ENCODE measurements at places on chromosomes 13 and 19.

GRCh38 chr19:35141837-35142605, 1.0 kb upstream of the FXYD7 start:
- DNase-seq: no peak

DNA sequence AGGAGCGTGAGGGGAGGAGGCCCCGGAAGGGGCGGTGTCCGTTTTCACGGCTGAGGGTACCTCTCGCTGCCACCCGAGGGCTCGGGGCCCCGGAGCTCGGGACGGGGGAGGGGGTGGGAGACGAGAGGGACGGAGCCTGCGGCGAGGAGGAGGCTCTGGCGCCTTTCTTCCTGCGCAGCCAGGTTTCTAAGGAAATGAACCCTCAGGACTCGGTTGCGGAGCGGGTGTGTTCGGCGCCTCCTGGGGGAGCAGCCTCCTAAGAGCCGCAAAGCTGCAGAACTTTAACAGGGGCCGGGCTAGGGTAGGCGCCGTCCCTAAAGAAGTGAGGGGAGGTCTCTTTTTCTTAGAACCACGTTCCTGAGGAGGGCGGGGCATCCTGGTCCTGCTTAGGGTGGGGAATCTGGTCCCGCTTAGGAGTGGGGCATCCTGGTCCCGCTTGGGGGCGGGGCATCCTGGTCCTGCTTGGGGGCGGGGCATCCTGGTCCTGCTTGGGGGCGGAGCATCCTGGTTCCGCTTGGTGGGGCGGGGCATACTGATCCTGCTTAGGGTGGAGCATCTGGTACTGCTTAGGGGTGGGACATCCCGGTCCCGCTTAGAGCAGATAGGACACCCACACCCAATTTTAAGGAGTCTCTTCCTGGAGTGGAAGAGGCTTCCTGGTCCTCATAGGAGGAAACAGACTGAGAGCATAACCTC, 6.2 kb downstream of the SYT5 start:
- DNase-seq: no peak

DNA sequence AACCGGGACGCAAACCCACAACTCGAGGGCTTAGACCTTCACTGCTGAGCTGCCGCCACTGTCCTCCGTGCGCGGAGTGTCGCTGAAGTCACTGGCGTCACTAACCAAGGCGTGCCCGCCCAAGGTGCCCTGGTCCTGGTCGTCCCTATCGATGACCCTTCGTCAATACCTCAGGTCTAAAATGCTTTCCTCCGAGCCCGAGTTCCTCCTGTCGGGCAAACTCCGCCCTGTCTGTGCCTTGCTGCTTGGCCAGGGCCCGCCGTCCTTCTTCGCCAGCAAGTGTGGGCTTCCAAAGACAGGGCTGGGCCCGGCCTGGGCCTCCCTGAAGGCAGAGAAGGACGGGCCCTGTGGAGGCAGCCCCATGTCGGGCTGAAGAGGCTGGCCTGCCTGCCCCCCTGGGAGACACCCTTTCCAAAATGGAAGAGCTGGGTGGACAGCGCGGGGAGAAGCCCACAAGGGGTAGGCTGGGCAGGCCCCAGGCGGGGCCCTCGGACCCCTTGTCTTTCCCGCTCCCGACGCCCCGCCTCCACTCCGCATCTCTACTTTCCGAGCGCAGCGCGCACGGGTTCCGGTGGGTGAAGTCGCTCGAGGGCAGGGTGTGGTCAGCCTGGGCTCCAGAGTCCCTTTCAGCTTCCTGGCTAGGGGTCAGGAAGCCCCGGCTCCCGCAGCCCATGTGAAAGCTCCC, 13.4 kb downstream of the RB1 start:
- no peak for DNase-seq

DNA sequence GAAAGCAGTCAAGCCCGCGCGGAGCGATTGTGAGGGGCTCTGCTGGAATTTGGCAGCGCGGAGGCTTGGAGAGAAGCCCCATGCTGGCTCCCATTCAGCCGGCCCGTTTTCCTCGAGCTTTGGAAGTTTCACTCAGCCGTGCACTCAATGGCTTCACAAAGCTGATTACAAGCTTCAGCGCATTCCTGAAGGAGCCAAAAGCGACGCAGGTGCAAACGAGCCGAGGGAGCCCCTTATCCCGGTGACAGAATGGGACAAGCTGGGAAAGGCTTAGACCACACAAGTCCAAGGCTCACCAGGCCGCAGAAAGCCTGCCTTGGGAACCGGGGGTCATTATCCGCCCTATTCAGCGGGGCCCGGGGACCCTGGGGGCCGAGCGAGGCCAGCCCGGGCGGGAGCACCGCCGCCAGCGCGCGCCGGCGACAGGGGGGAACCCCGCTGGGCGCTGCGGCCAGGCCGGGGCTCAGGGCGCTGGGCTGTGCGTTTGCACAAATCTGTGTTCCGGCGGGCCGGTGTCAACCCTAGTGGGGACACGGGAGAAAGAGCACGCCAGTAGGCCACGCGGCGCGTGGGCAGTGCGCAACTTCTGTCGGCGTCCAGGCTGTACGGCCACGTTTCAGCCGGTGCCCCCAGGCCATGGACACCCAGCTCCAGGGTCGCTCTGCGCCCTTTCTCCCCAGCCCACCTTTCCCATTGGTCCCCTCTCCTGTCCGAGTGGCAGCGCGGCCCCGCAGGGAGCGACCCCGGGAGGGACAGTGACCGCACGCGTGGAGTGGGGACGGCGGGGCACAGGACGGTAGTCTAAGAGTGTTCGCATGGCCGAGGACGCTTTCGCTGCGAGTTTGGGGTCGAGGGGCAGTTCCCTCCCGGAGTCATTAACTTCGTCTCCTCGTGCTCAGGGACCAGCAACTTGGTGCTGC, 37.3 kb downstream of the SOX1 start:
- DNase-seq: peak; percentile 45
